ENCODE measurements at places on chromosomes 3 and 15.

DNA sequence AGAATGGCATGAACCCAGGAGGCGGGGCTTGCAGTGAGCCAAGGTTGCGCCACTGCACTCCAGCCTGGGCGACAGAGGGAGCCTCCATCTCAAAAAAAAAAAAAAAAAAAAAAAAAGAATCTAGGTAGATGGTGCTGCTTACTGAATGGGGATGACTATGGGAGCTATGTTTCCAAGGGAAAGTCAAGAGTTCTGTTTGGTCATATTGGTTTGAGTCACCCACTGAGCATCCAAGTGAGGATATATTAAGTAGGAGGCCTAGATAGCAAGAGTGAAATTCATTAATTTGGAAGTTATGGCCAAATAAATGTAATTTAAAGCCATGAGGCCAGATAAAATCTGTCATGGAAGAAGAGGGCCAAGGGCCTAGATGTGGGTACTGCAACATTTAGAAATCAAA, 9.0 kb upstream of the UACA start:
- no peak for DNase-seq

- DNase-seq, result no peak
These were observed 33.6 kb downstream of the MORF4L1 start for GRCh38 chr15:78906316-78906620.

GRCh38 chr15:68431037-68431791, 749 bp downstream of the ITGA11 start:
- peak; percentile 31 for DNase-seq

GRCh38 chr15:85607842-85608241, 186.9 kb downstream of the KLHL25 start:
- no peak for DNase-seq

GRCh38 chr15:41487381-41487780, 6.3 kb upstream of the ITPKA start:
- no peak for DNase-seq

- no peak for DNase-seq
These were observed 10.1 kb downstream of the ITGA11 start for GRCh38 chr15:68421798-68422402.

DNA sequence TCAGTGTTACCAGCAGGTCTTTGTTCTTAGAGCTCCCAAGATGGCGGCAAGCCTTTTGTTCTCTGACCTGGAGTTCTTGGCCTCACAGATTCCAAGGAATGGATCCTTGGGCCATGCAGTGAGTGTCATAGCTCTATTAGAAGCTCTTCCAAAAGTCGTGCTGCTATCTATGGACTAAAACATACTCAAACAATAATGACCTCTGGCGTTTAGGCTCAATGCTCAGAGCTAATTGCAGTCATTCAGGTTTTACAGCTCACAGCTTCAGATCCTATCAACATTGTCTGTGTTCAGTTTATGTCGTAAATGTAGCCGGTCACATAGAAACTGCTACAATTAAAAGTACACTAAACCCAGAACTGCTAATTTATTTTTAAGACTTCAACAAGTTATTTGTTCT, 22.2 kb downstream of the CCRL2 start:
- no peak for DNase-seq

- no peak for DNase-seq
These were observed 9.4 kb upstream of the ERC2 start for GRCh38 chr3:56477646-56478045.

DNA sequence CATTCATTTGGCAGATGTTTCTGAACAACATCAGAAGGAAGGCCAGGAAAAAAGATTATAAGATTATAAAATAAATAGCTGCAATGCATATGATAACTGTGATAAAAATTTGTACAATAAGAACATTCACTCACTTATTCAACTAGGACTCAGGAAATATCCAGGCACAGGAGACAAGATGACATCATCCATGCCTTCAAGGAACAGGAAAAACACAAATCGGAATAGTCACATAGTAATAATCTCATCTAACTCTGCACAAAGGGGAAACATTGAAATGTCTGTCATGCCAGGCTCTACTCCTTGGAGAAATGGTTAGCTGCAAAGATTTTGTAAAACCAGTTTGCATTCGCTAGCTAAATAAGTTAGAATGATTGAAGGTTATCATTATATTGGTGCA, 233.5 kb upstream of the AGTR1 start:
- no peak for DNase-seq

DNA sequence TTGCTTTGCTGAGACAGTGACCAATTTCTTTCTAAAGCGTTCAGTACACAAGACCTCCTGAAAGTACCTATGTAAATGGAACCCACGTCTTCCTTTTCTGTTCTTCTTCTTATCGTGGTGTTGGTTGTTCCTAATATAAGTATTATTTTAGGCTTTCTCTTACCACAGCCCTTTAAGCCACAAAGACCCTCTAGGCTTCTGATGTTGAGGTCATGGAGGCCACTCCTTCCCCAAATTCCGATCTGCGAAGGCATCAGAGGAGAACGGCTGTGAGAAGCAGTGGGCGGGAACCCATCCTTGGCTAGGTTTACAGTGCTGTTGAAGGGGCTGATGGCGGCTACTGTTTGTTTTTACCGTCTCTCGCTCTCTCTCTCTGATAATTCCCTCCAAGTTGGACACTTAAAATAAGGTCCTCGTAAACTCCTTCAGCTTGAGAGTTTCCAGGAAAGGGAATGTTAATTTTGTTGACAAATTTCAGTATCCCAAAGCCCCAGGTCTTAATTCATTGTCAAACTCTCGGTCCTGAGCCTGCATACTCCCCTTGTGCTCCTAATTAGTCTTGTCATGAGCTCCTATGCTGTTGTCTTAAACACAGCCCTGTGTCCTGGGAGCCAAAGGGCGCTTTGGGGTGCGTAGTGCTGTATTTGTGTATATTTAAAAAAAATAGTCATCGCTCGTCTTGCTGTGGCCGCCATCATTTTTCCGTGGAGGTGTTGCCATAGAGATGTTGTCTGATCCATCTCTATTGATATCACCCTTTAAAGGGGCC, 178.8 kb downstream of the OPA1 start:
- DNase-seq, result peak; percentile 29

DNA sequence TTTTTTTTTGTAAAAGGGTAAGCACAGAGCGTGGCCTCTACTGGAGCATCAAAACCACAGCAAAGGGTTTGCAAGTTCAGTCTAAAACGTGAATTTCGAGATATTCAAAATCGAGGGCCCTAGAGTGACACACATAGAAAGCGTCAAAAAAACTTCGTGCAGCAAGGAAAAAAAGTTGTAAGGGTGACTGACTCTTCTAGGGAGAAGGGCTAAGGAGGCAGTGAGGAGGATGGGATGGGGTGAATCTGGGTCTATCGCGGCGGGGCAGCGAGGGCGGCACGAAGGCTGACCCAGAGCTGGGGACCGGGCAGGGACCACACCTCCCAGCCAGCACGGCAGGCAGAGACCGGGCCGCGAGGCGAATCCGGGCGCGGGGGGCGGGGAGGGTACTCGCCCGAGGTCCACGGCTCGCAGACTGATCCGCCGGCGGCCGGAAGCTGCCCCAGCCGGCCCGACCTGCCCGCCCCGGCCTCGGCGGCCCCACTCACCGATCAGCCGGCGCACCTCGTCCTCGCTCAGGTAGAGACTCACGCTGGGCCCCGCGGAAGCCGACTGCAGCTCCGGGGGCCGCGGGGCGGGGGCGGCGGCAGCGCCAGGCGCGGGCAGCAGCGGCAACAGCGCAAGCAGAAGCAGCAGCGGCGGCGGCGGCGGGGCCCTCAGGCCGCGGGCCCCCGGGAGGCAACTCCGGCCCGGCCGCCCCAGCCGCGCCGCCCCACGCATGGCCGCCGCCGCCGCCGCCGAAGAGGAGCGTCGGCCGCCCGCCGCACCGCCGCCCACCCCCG, 533 bp downstream of the RYK start:
- peak; percentile 39 for DNase-seq

DNA sequence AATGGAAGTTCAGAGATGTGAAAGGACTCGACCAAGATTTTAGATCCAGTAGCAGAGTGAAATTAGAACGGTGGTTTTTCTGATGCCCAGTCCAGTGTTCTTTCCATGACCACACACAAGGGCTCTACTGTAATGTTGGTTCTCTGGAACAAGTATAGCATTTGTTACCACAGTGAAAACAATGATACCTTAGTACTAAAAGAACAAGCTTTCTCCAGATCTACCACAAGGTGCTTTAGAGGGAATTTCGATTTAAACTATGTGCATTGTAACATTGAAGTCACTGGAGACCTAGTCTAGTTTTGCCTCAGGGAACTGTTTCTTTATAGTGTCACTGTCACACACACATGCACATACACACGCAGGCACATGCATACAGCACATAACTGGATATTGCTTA, 12.8 kb upstream of the CCNL1 start:
- no peak for DNase-seq

DNA sequence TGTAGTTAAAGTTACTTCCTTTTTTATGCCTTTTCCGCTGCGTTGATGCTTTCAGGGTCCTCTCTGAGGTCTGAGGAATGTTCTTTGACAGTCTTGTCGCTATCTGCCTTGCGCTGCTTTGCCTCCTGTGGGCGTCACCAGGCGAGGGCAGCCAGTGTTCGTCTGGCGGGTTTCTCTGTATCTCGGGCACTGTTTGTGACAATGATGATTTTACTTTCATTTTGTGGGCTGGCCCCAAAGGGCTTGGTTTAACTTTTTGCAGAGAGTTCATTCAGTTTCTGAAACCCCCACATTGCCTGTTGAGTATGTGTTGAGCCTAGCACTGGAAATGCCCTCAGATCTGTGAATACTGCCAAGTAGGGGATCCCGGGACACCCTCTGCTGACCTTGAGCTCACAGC, 24.6 kb upstream of the SACM1L start:
- no peak for DNase-seq

DNA sequence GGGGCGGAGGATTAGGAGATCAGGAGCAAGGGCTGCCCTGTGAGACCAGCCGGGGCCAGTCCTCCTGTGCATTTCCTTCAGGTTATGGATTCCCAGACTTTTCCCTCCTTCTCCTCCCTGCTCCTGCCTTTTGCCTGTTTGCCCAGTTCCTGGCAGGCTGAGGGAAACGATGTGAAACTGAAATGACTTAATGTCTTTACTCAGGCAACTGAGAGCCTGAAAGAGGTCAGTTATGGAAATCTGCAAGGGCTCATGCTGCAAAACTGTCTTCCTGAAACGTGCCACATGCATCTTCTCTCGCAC, 57.2 kb downstream of the MESD start:
- no peak for DNase-seq

DNA sequence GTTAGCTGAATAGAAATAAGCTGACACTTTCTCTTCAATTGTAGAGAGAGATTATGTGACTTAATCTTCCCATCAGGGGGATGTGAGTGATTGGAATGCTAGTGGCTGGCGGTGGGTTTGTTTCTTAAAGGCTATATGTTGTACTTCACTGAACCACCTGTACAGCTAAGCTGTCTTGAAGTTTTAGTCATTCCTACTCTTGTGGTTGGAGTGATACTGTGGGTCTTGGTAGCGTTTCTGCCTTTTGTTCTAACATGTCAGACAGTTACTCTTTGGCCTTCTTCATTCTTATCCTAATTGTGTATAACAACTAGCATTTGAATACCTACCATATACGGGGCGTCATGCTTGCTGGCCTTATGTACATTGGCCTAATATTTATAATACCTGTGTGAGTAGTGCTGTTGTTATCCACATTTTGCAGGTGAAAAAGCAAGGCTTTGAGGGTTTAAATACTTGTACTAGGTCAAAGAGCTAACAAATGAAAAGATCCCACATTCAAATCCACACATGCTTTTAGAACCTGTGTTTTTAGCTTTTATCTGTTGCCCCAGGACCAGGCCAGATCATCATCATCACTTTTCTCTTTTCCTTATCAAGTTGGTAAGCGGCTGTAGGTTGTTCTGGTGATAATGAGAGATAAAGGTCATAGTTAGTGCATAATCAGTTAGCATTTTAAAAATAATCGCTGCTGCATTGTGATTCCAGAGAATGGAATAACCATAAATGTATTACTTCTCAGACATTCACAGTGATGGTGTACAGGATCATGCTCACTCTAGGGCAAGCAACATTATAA, 50.2 kb downstream of the AKAP13 start:
- no peak for DNase-seq

DNA sequence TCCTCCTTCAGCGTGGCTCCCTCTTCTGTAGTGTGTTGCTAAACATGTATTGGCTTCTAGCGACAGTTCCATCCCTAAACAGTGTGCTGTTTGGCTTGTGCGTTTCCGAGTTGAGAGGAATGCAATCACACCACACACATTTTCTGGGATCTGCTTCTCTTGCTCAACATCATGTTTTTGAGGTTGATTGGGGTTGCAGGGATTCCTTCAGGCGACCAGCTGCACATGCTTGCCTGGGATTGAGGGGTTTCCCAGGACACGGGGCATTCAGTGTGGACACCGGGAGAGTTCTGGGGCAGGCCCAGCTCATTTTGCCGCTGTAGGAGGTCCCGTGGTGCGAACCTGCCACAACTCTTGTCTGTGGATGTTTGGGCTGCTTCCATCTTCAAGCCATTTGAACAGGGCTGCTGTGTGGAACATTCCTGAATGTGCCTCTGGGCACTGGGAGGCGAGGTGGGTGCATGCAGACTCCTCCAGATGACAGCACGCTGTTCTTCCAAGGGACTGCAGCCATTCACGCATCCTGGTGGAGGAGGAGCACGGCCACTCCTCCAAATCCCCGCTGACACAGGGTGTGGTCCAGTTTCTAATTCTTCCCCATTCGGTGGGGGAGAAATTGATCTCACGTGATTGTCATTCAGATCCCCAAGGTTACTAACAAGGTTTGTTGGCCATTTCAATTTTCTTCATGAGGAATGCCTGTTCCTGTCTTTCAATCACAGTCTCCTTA, 82.8 kb downstream of the PLXNA1 start:
- no peak for DNase-seq

- DNase-seq, result no peak
These were observed 90.1 kb downstream of the DUT start for GRCh38 chr15:48421362-48421761.

- no peak for DNase-seq
These were observed 19.6 kb downstream of the NR2F2 start for GRCh38 chr15:96349857-96350720.

- no peak for DNase-seq
These were observed 62.8 kb upstream of the PPARG start for GRCh38 chr3:12226031-12226430.

DNA sequence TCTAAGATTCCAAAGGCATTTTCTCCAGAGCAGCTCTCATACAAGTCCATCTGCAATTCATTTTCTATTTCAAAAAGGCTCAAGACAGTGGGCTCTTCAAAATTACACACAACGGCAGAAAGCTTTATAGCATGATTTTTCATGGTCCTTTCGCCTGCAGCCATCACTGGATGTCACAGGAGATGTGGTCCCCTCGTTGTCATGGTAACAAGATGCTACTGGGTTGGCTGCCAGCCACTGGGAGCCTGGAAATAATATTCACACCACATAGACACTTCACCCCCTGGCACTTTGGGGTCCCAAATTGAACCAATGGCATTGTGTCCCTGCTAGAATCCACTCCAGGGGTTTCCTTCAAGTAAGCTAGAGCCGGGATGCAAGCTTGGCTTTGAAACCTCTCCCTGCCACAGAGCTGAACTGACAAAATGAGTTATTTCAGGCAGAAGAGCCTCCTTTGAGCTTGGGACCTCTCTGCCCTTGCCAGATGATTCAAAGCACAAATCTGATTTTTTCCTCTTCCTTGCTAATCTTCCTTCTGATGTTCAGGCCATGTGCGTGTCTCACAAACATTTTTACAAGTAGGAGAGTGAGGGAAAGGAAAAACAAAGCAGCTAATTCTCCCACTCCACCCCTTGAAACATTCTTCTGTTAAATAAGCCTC, 512.6 kb upstream of the ADAMTS9 start:
- DNase-seq, result no peak

All from neuronal stem cell (in vitro differentiated cells).